ENCODE measurements at places on chromosomes 3 and 15.

- no peak for DNase-seq
These were observed 1496.1 kb downstream of the OTOL1 start for GRCh38 chr3:162992741-162993140.

DNA sequence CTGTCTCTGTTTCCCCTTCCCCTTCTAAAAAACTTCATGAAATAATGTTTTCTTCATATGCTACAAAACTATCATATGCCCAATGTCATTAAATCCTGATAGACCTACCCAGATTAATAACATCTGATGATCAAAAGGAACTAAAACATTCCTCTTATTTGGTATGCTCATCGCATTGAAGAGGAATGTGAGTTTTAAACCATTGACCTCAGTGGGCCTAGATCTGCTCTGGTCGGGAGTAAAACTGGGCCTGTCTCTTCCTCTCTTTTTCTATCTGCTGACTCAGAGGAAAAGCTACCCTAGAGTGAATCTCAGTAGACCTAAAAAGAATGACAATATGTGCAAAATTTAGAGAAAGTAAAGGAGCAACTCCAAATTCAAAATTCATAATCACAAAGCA lies 275.8 kb downstream of the SATB1 start:
- DNase-seq: no peak

GRCh38 chr3:157652366-157652765 lies 149.2 kb upstream of the VEPH1 start:
- DNase-seq: no peak

- no peak for DNase-seq
These were observed 248.9 kb downstream of the ZMAT3 start for GRCh38 chr3:178822722-178823121.

GRCh38 chr15:50180091-50180490 lies 1.9 kb upstream of the SLC27A2 start:
- no peak for DNase-seq

DNA sequence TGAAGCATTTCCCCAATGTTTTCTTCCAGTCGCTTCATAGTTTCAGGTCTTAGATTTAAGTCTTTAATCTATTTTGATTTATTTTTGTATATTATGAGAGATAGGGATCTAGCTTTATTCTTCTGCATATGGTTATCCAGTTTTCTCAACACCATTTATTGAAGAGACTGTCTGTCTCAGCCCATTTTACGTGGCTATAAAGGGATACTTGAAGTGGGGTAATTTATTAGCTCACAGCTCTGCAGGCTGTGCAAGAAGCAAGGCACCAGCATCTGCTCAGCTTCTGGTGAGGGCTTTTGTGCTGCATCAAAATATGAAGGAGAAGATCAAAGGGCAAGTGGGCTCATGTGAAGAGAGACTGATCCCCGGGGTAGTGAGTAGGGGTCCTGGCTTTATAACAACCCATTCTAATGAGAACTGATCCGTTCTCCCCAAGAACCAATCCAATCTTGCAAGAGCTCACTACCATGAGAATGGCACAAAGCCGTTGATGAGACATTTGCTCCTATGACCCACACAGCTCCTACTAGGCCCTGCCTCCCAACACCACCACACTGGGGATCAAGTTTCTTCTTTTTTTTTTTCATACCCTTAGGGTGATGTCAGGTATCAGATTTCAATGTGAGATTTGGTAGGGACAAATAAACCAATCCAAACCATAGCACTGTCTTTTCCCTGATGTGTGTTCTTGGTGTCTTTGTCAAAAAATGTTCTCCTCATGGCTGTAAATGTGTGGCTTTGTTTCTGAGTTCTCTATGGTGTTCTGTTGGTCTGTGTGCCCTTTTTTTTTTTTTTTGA lies 63.2 kb downstream of the IQGAP1 start:
- no peak for DNase-seq

DNA sequence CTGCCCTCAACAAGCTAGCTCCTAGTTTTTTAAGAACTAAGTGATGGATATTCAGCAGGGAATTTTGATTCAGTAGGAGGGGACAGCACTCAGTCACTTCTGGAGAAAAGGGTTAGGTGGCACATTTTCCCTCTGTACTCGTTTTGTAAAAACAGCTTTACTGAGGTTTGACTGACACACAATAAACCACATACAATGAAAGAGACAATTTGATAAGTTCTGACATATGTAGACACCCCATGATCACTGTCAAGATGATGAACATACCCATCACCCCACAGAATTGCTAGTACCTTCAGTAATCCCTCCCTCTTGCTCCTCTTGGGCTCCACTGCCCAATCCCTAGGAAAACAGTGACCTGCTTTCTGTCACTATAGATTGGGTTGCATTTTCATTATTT lies 29.0 kb upstream of the PLAAT1 start:
- no peak for DNase-seq

GRCh38 chr3:12922306-12922705 lies 80.9 kb upstream of the RPL32 start:
- DNase-seq: no peak

DNA sequence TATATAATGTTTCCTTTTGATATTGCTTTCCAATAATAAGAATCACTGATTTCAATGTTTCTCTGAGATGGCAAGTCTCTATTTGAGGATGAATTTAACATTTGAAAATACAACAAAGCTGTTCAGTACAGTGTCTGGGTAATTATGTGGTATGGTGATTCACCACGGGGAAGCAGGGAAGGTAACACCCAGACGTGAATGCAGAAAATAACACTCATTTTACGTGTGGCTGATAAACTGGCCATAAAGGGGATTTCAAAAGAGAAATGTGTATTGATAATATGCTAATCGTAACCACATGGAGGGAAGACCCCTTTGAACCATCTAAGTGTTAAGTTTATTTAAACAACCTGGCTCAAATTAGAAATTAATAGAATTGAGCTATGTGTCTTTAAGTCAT lies 344.6 kb downstream of the GRM7 start:
- no peak for DNase-seq

GRCh38 chr3:58326267-58326900 lies 6.3 kb upstream of the PXK start:
- DNase-seq: no peak

DNA sequence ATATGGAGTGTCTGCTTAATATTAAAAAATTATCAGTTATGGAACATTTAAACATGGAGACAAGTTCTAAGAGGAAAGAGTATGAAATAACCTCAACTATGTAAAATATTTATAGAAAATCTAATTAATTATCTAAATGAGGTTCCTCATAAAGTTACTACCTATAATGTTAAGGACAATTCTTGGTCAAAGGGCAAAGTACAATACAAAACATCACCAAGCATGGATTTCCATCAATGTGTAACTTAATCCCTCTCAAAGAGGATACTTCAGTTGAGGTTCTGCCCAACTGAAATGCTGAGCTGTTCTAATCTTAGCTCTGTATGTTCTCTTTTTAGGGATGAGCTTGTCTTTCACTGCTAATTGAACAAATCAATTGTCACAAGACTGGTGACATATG lies 56.0 kb upstream of the CHRM5 start:
- DNase-seq: no peak

- no peak for DNase-seq
These were observed 293.7 kb downstream of the NSUN3 start for GRCh38 chr3:94356581-94356980.

- DNase-seq: no peak
These were observed 90.2 kb upstream of the TGFBR2 start for GRCh38 chr3:30516238-30516637.

DNA sequence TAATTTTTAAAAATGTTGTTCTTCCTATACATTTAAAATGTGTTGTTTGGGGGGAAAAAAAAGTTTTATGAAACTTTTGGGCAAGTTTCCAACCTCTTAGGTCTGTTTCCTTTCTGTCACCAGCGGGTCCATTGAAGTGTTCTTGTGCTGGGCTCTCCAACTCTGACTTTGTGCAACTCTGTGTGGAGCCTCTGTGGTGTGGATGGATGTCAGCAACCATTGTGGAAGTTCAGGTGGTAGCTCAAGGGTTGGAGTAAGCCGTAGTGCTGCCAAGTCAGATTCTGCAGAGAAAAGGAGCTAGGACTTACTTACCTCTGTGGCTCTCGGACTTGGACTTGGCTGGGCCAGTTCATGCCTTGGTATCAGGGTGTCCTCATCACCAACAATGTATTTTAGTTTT lies 22.4 kb downstream of the ARID3B start:
- no peak for DNase-seq

GRCh38 chr3:52593103-52593502 lies 56.7 kb downstream of the UQCC5 start:
- no peak for DNase-seq

- no peak for DNase-seq
These were observed 498.2 kb downstream of the PYDC2 start for GRCh38 chr3:191958980-191959671.

DNA sequence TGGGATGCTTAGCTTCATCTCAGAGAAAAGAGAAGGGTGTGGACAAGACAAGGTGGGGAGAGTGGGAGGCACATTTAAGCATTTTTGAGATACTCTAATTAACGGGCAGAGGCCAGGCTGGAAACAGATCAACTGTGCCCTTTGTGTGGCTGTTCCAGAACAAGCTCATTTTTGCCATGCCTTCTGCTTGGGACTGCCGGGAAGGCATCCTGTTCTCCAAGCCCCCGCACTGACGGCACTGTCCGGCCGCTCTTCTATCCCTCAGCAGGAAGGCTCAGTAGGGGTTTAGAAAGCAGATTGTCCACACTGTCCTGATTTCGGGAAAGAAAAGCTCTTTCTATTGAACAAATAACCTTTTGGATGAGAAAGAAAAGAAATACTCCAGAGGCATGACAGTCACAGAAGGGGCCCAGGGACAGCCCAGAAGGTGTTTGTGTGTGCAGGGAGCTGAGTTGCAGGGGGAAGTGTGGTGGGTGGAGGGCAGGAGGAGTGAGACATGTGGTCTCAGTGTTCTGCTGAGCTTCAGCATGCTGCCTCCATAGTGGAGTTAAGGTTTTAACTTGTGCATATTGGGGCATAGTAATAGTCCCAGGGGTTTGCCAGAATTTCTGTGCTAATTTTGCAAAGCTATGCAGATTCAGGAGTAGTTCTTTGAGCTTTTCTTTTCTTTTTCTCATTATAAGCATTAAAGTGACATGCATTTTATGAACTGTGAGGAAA lies 27.3 kb downstream of the SV2B start:
- no peak for DNase-seq

DNA sequence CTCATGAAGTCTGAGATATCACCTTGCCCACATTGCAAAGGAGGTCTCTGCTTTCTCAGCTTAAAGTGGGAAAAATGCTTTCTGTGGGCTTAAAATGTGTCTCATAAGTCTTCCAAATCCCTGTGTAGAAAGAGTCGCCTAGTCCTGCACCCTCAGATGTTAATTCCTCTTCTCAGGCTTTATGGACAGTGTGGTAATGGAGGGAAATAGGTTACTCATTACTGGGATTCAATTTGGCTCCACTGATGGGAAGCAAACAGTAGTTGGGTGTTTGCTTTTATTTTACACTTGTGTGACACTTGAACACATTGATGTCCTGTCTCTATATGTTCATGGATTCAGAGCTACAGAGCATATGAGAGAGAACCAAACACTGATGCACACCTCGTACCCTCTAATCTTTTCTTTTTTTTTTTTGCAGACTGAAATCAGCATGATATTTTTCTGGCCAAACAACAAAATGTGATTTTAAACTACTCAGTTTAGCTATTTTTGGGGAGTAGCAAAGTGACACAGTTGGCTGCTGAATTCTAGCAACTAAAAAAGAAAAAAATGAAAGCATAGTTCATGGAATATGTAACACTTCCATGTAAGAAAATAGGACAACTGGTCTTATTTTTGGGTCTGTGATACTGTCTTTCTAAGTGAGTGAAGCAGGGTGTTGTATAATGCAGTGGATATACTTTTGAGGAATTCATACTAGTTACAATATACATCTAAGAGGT lies 8.6 kb downstream of the PTPRG start:
- DNase-seq: no peak

GRCh38 chr3:148791920-148792319 lies 35.7 kb upstream of the CPB1 start:
- no peak for DNase-seq

DNA sequence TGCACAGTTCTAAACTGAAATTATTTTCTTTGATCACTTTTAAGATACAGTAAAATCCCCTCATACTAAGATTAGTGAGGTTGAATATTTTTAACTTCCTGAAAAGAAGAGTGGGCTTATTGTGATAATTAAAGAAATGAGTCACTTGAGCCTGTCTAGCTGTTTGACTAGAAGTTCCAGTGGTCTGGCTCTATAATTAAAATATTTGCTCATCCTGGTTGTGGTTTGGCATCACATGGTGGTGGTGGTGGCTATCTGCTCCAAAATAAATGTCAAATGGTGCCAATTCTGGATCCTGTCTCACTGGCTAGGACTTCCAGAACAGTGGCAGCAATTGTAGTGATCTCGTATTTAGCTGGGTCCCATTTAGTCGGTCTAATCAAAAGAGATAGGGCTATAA lies 8.6 kb upstream of the TEX9 start:
- no peak for DNase-seq

DNA sequence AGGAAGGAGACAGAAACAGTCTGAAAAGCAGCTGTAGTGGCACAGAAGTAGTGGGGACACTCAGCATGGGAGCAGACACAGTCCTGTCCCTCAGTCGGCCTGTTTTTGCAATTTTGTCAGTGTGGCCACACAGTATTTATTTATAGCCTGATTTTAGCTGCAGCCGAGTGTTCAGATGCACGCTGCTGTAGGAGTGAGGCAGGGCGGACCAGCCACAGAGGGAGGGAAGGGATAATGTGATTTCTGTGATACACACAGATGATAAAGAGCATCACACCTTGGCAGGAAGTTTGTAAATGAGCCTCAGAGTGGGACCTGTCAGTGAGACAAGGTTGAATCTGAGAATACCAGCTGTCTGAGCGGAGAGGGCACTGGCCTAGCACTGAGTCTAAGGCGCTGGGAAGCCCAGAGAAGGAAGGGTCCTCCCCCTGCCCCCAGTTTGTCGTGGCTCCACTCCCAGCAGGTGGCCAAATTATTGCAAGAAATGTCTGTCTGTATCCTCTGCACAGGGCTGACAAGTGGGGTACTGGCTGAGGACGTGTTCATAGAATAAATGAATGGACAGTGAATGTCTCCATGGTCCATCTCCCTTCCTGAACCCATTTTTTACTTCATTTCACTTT lies 3.8 kb downstream of the PSTPIP1 start:
- no peak for DNase-seq

DNA sequence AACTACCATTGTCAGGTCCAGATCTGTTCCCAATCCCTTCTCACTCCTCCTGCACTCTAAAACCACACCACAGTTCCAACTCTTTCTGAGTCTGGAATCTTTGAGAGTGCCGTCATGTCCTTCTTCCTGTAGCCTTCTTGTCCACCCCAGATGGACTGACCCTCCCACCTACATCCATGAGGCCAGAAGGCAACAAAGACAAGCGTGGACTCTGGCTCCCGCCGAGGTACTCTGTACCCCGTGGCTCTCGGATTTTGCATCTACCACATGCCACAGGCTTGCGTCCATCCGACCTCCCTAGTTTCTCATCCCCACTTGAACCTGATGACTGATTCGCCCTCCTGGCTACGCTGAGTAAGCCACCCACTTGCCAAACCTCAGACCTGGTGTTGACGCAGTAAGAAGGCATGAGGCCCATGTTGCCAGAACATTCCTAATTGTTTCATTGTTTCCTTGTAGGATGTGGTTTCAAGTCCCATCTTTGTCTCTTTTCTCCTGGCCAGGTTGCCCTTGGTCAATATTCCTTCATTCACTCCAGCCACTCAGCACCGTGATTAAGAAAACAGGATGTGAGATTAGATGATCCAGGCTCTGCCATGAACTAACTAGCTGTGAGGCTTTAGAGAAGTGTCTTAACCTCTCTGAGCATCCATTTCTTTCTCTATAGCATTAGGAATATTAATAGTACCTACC lies 1.1 kb upstream of the ZBTB38 start:
- DNase-seq: no peak

- no peak for DNase-seq
These were observed 1.8 kb downstream of the STAG1 start for GRCh38 chr3:136750209-136750896.

GRCh38 chr3:25460751-25461150 lies 32.7 kb downstream of the RARB start:
- DNase-seq: no peak

Data from neuronal stem cell (in vitro differentiated cells).